ENCODE measurements at places on chromosomes 1 and 21.

DNA sequence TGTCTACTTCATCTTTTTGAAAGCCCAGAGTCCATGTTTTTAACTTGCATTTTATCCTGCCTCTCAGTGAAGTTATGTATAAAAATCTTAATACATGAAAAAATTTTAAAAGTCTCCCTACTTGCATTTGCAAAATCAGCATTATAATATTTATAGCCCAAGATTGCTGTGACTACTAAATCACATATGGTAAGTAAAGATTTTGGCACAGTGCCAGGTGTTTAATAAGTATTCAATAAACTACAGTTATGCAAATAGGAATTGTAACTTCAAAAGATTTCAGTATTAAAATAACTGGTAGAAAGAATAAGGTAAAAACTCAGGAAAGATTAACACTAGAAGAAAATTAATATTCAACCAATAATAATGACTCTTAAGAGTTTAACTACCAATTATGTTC lies 641.7 kb downstream of the LRRIQ3 start:
- DNase-seq, result peak; percentile 1

DNA sequence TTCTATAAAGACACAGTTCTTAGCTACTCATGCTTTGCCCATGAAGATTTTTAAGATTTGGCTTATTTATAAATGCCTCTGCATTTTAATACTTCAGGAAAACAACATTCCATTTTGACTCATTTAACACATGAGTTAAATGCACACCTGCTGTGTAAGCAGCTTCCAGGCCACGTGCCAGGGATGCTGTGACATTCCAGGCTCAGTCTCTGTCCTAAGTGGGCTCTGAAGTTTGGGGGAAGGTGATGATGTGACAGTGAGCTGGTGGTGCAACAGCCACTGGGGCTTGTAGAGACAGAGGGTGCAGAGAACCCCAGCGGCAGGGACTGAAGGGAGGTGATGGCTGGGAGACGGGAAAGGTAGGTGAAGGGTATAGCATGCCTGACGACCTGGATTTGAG lies 40.7 kb downstream of the HHAT start:
- DNase-seq, result no peak

DNA sequence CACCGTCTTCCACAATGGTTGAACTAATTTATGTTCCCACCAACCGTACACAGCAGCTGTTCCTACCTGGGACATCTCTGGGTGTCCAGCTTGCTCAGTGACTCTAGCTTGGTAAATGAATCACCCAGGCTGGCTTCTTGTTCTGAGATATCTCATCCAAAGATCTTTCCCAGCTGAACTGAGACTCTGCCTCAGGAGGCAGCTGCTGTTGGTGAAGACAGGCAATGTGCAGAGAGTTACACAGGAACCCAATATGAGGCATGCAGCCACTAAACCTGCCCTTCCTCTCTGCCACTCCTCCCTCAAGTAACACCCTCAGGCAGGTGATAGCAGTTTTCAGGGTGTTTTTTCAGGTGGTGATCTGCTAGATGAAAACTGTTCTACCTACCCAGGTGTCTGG lies 14.0 kb upstream of the FOXO6 start:
- DNase-seq, result no peak

GRCh38 chr1:32413507-32414185 lies 19.4 kb upstream of the BSDC1 start:
- peak; percentile 95 for DNase-seq

- DNase-seq, result no peak
Observed at GRCh38 chr1:72526926-72527325, 244.6 kb upstream of the NEGR1 start.

DNA sequence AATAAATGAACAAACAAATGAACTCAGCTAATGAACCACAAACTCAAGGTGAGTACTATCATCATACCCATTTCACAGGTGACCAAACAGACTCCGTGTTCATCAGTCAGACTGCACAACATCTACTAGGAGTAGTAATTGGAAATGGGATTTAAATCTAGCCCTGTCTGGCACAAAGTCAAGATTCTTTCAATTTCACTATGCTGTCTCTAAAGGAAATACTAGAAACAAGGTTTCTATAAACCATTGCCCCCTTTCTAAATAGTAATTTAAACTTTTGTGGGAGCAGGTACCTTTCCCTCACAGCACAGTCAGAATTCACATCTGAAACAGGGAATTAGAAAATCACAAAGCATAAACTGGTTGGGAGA lies 160.3 kb downstream of the TGFBR3 start:
- no peak for DNase-seq

DNA sequence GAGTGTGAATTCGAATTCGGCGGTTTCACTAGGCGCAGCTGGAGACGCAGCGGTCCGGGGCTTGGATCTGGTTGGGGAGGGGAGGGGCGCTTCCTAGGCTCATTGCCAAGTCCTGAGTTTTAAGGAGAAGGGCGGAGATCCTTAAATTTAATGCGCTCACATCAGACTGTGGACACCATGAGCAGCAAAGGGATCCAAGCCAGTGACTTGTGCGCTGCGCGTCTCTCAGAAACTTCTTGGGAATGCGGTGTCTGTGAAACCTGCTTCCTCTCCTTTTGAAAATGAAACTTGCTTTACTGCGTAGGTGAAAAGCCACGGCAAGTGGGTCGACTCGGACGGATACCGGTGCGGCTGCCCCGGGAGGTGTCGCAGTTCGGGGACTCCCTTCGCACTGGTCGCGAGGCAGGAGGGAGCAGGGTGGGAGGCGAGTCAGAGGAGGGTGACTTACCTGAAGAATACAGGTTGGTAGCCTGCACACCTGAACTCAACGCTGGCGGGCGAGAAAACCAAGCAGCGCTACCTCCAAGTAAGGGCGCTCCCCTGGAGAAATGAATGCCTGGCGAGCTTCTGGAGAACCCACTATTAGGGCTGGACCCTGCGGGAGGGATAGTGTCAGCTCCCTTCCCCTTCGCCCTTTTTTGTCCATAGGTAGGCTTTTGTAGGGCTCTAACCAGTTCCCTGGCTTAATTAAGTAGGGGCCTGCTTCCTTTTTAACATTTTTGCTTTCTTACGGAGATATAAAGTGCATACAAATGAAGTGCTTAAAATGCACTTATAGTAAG lies 992 bp downstream of the TENT5C start:
- peak; percentile 53 for DNase-seq

GRCh38 chr1:184513966-184514365 lies 127.1 kb downstream of the C1orf21 start:
- DNase-seq, result no peak

- no peak for DNase-seq
Observed at GRCh38 chr21:24112020-24112419, 1495.3 kb downstream of the MRPL39 start.

DNA sequence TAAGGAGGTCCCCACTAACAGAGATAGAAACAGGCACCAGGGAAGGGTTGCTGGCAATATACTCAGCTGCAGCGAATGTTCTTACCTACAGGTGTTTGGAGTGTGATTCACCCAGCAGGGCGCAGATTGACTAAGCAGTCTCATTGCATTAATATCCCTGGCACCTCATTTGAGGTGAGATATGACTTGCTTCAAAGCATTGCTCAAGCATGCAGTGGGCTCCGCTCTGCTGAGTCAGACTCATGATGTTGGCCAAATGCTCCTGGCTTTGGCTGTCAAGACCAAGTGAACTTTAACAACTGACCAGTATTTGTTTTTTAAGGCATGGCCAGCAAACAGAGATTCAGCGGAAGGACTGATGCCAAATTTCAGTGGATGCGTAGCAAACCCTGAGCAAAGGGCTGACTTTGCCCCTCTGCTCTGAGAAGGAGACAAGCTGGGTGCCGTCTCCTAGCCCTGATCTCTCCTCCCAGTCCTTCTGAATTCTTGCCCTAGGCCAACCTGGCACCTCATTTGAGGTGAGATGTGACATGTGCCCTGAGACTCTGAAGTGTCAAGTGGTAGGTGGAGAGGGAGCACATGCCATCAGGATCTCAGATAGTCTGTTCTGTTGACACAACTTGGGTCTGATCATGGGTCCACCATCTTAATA lies 187.1 kb upstream of the COA6 start:
- DNase-seq, result no peak

GRCh38 chr1:21874778-21875547 lies 62.1 kb downstream of the HSPG2 start:
- DNase-seq, result peak; percentile 9

- peak; percentile 68 for DNase-seq
Observed at GRCh38 chr21:19608101-19608621, 1204.6 kb upstream of the TMPRSS15 start.

Data from NCI-H82 (cell line).